ENCODE measurements at places on chromosomes 5 and 9.

DNA sequence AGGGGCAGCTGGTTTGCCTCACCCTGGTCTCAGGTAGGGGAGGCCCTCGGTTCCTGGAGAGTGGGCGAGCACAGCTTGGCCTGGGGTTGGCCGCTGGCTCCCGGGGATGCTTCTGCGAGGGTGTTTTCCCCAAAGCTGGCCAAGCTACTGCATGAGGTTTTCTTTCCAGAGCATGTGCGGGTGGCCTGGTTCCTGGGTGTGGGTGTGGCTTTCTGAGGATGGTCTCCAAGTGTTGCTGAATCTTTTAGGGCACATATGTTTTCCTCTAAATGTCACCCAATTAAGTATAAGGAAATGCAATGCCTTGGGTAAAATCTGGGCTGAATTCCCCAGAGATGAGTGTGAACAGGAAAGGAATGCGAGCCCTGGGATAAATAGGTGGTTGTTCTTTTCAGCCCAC is 115.8 kb upstream of the ICE1 start:
- no peak for DNase-seq

GRCh38 chr5:178297751-178298150 is 65.1 kb upstream of the PHYKPL start:
- no peak for DNase-seq

DNA sequence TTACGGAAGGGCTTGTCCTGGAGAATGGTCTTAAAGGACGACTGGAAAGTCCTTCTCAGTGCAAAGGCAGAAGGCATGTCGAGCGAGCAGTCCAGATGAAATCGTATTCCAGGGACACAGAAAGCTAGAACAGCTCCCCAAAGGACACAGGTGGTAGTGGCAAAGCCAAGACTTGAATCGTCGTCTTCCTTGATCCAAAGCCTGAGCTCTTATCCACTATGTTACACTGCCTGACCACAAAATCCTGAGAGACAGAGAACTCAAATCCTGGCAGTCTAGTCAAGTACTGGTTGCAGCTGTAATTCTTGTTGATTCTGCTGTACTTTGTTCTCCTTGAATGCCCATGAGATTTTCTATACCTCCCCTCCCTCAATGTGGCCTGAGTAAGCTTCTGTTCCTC is 198.7 kb downstream of the TARS1 start:
- no peak for DNase-seq

- peak; percentile 82 for DNase-seq
Measured at GRCh38 chr5:142680605-142681259, 5.2 kb downstream of the FGF1 start.

DNA sequence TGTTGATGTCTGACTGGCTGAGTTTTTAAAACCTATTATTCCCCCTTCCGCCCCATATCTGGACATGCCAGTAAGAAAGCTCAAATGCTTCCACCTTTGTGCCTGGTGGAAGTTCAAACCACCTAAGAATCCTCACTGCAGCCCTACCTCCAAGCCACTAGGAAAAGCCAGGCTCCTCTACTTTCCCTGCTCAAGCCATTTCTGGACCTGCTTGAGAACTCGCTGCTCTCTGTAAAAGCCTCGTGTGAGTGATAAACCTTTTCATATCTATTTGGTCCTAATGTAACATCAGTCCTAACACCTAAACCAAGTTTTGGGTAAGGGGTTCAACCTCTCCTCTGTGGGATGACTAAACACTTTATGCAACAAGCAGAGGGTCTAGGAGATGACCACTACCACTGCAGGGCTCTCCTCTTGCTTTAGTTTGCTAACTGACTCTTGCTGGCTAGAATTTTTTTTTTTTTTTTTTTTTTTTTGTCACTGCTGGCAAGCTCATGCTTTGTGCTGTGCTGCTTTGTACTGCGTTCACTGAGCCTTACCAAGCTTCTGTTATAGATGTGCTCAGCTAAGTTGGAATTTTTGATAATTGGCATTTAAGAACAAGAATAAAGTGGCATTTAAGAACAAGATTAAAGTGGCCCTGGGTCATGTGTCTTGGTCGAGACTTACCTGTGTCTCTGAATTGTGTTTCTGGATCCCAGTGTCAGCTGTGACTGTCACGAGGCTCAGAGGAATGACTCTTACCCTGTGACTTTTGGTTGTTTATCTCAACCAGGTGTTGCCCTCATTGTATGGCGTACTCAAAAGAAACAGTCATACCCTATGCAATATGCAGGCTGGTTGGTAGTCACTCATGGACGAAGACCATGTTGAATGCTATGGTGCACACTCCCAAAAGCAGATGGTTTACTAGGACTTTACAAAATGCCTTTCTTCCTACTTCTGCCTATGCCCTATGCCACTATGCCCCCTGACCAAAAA is 19.5 kb downstream of the TRIM32 start:
- no peak for DNase-seq

GRCh38 chr9:131869348-131869747 is 129.5 kb upstream of the RAPGEF1 start:
- no peak for DNase-seq

DNA sequence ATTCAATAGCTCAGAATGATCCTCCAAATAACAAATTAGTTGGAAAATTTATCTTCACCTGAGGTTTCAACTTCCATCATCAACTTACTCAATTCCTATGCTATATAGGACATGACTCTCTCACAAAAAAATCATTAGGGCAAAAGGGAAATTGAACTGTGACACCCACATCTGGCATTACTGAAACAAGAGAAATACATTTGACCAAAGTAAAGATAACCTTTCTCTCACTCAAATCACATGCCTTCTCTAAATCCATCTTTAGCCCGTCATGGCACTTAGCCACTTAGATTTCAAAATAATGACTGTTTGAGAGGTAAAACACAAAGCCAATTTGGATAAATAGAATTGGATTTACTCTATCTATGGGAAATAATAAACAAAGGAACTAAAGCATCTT is 126.4 kb downstream of the ADAMTS6 start:
- DNase-seq: no peak

- DNase-seq: no peak
Measured at GRCh38 chr5:127871503-127872153, 168.4 kb downstream of the CCDC192 start.

GRCh38 chr5:172953776-172954675 is 5.2 kb upstream of the RPL26L1 start:
- DNase-seq: no peak

- DNase-seq: no peak
Measured at GRCh38 chr5:66356011-66356565, 212.0 kb downstream of the SREK1 start.

DNA sequence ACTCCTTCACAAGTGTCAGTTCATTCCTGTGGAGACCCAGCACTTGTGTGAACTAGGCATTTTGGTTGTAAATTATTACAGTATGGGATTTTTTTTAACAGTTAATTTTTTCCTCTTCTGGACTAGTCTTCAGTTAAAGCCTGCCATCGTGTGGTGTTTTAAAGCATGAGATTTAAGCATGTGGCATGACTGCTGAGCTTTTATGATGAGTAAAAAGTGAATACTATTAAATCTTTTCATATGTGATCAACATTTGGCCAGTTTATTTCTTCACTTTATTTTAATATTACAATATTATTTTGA is 25.0 kb downstream of the LMNB1 start:
- DNase-seq: no peak

- no peak for DNase-seq
Measured at GRCh38 chr5:110092955-110093785, 403.4 kb downstream of the MAN2A1 start.

DNA sequence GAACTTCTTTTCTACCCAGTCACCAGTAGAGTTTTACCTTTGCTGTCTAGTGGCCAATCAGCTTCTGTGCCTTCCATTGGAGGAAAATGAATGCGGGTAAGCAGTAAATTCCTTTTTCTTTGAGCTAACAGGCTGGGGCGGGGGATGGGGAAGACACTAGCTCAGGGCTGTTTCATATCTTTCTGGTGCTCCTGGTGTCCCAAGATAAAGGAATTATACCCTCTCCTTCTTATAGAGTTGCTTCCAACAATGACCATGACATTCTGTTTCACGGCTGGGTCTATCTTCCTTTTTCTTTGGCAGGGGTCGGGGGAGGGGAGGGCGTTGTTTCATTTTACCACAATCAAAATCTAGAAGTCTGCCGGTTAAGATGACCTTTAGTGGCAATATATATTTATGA is 51.2 kb upstream of the RPS23 start:
- no peak for DNase-seq

GRCh38 chr9:80218328-80218727 is 646.6 kb downstream of the TLE4 start:
- no peak for DNase-seq

DNA sequence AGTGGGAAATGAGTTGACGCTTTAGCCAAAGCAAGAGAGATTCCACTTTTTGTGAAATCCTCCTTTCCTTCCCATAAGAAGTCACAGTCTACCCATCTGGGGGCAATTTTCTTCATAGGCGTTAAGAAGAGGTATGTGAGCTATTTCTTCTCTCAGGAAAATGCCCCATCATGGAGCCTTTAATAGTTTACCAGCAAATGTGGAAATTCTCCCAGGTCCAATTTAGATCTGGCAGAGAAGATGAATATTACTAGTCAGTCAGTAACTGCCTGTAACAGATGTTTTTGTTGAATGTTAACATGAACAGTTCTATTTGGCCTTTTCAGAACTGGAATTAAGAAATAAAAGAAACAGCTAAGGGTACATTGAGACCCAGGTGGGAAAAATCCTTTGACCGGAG is 156.4 kb upstream of the RFX3 start:
- no peak for DNase-seq

GRCh38 chr5:24535646-24536045 is 109.1 kb downstream of the CDH10 start:
- no peak for DNase-seq

GRCh38 chr5:102866237-102866600 is 111.1 kb downstream of the PAM start:
- no peak for DNase-seq

- DNase-seq: no peak
Measured at GRCh38 chr9:133930682-133931485, 61.2 kb downstream of the VAV2 start.

- no peak for DNase-seq
Measured at GRCh38 chr9:7111413-7111812, 353.6 kb downstream of the KDM4C start.

DNA sequence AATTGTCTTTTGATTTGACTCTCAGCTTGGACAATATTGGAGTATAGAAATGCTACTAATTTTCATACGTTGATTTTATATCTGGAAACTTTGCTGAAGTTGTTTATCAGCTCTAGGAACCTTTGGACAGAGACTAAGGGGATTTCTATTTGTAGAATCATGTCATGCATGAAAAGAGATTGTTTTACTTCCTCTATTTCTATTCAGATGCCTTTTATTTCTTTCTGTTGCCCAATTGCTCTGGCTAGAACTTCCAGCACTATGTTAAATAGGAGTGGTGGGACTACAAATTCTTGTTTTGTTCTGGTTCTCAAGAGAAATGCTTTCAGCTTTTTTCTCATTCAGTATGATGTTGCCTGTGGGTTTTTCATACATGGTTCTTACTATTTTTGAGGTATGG is 112.8 kb upstream of the CDH12 start:
- no peak for DNase-seq
